ENCODE measurements at places on chromosomes 1 and 21.

DNA sequence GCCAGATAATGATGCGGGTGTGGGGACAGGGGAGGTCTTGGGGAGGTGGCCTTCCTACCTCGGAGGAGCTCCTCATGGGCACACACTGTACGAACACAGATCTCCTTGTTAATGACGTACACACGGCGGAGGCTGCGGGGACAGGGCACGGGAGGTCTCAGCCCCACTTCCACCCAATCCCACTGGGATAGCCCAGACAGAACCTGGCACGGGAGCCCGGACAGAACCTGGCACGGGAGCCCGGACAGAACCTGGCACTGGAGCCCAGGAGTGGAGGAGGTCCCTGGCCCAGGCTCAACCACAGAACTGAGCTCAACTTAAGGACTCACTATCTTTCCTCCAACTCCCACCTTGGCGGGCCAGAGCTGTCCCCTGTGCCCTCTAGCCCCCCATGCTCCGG lies 5.2 kb downstream of the MFAP2 start:
- no peak for DNase-seq

DNA sequence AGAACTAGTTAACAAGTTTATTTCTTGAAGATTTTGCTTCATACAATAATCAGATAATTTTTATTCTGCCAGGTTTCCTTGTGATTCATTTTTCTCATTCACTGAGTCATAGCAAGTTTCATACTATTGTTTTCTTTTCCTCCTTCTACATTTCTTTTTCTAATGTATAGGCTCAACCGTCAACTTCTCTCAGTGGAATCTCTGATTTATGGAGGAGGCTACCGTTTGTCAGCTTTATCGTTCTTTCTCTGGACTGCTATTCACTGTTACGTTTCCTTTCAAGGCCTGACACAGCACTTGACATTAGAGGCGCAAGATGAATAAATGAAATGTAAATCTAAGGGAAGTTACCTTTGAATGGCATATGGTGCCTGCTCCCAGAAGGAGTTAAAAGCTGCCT lies 284.3 kb upstream of the NR5A2 start:
- DNase-seq: no peak

- DNase-seq: no peak
Measured at GRCh38 chr1:10637834-10638558, 158.4 kb downstream of the CASZ1 start.

DNA sequence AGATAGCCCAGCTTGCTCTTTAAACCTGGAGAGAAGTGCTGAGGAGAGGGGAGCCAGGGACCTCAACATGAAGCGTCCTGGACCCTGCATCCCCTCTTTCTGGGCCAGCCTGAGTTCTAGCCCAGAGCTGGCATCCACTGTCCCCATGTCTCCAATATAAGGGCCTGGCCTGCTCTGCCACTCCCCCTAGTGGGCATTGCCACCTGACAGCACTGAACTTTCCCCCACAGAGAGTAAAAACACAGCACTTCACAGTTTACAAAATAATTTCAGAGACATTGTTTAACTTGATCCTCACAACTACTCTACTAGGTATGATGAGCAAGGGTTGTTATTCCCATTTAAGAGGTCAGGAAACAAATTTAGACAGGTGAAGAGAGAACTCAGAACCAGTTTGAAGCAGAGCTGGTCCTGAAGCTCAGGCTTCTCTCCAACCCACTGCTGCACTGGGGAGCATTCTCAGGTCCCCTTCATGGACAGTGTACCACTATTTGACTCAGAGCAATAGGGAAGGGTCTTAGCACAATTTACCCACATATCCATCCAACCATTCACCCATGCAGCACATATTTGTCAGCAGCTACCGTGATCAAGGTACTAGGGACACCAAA lies 151.2 kb downstream of the DMRTA2 start:
- peak; percentile 26 for DNase-seq

- DNase-seq: no peak
Measured at GRCh38 chr21:31781737-31782136, 49.8 kb upstream of the SCAF4 start.

- no peak for DNase-seq
Measured at GRCh38 chr1:56074007-56074651, 505.2 kb downstream of the PLPP3 start.

GRCh38 chr1:229430761-229431283 lies 3.1 kb downstream of the ACTA1 start:
- peak; percentile 93 for DNase-seq

DNA sequence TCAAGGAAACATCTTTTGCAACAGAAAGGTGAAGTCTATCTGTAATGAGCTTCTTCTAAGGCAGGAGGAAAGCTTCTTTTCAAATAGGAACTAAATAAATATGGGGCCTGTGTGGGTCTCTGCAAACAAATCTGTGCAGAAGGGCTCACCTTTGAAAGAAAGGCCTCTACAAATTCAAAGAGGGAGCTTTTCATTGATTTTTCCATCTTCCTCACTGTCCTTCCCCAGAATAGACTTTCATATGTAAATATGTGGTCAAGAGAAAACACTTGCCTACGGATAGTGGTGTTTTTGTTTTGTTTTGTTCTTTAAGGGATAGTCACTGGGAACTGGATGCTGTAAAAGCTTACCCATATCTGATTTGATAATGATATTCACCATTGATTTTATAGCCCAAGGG lies 223.4 kb downstream of the DSCAM start:
- no peak for DNase-seq

DNA sequence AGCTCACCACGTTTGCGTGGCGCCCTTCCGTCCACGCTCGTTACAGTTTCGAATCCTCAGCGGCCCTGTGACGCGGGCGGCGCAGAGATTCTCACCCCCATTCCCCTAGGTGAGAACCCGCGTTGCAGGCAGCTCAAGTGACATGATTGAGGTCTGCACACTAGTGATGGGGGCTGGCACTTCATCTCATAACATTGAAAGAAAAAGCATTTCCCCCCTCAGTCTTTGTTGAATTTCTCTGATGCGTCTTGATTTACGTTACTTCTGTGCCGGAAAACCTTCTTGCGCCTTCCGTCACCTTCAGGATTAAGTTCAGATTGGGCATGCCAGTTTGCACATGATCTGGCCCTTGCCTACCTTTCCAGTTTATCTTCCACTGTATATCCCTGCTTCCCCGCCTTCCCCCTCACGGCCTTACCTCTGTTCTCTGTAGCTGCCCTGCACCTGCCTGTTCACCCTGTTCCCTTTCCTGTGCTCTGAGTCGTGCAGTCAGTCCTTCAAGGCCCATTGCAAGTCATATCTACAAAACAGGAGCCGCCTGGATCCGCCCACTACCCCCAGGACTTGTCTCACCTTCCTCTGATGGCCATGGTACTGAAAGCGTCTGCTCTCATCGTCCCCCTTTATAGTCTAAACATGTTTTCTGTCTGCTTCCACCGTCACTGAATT lies 1.1 kb downstream of the CTPS1 start:
- no peak for DNase-seq

DNA sequence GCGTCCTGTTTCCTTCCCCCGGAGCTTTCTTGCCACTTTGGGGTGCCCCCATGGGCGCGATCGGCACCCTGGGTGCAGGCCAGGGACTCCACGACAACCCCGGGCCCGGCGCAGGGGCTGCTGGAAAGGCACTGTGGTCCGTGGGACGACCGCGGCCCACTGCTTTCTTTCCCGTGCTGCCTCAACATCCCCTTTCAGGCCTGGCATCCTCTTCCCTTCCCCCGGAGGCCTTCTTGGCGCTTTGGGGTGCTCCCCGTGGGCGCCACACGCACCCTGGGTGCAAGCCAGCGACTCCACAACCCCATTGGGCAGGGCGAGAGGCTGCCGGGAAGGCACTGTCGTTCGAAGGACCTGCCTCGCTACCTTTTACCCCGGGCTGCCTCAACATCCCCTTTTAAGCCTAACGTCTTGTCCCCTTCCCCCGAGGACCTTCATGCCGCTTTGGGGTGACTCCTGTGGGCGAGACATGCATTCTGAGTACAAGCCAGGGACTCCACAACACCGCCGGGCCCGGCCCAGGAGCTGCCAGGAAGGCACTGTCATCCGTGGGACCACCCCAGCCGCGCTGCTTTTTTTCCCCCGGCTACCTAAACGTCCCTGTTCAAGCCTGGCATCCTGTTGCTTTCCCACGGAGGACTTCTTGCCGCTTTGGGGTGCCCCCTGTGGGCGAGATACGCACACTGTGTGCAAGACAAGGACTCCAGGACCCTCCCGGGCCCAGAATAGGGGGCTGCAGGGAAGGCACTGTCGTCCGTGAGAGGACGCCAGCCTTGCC lies 137.8 kb downstream of the LIPI start:
- no peak for DNase-seq

DNA sequence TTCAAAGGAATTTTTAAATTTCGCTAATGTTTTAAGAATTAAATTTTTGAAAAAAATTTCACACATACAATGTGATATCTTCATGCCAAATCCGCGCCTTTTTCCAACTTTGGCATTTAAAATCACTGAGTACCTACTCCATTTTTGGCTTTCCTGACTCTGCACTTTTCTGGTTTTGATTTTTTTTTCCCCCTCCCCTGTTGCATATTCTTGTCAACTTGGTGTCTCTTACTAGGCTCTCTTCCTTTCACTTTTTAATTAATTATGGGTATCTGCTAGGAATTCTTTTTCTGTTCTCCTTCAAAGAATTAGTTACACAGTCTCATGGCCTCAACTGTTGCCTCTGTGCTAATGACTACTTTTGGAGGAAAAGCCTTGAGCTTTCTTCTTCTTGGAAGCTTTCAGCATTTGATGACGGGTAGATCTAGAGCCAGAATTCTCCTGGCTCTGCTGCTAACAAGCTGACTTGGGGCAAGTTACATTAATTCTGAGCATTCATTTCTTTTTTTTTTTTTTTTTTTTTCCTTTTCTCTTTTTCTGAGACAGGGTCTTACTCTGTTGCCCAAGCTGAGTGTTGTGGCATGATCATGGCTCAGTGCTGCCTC lies 1.8 kb downstream of the AGL start:
- DNase-seq: no peak

GRCh38 chr1:119646521-119647227 lies 1.4 kb downstream of the ZNF697 start:
- DNase-seq: no peak

DNA sequence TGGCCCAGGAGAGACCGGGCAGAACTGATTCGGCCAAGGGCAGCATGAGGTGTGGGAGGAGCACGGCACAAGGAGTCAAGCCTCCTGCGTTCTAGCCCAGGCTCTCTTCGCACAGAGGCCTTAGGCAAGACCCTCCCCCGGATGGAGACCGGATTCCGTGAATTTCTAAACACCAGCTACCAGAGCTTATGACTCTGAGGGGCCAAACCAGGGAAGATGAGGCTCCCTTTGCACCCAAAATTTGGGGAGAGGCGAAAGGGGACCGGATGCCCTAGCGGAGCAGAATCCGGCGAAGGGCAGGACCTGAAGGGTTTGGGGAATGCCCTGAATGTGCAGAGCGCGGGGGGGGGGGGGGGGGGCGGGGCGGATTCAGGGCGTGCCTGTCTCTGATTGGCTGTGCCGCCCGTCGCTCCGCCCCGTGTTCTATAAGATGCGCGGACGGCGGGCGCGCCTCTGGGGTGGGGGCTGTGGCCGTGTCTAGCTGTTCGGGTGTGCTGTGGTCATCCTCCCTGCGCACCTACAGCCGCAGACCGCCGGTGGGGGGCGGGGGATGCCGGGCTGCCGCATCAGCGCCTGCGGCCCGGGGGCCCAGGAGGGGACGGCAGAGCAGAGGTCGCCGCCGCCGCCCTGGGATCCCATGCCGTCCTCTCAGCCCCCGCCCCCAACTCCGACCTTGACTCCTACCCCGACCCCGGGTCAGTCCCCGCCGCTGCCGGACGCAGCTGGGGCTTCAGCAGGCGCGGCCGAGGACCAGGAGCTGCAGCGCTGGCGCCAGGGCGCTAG lies at the start of gene TRNP1:
Gene TRNP1 (plus strand): TSS at position 456 of the 783 bp plus-strand sequence. CDS start 95 bp downstream, at position 551.
- peak; percentile 84 for DNase-seq

GRCh38 chr21:44454747-44455523 lies at the start of gene LRRC3:
Gene LRRC3 (plus strand): TSS chr21:44455510. CDS start chr21:44456645, 1,135 bp downstream.
- DNase-seq: peak; percentile 97

DNA sequence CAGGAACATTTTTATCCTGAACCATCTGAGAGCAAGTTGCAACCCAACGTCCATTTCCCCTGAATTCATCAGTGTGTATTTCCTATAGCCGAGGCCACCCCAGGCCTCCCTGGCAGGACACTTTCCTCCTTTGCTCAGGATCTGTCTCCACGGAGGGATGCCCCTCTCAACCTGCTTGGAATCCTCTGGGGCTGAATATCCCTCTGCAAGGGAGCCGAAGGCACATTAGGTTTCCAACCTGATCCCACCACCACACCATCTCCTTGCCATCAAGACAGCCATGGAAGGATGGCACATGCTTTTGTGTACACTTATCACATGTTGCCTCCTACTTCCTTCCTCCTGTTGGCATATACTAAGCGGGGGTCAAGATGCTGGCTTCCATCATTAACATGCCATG lies 74.8 kb upstream of the EDN2 start:
- DNase-seq: no peak

GRCh38 chr1:230270559-230271281 lies 155.4 kb downstream of the PGBD5 start:
- DNase-seq: no peak

- no peak for DNase-seq
Measured at GRCh38 chr1:212591922-212592321, 16.6 kb upstream of the ATF3 start.

DNA sequence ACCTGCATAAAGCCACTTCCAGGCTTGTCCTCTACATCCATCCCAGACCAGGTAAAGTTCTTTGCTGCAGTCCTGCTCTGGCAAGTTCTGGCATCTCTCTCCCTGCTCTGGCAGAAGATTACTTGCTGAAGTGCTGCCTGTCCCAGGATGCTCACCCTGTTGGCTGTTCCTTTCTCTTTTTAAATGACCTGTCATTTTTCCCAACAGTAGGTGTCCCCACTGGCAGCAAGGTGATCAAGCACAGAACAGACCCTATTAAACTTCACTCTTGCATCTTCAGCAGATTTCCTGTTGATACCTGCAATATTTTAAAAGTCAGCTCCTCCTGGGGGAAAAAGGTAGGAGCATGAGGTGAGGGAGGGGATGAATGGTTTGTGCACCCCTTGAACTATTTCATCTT lies 332.6 kb downstream of the PBX1 start:
- DNase-seq: no peak

GRCh38 chr1:175871647-175872046 lies 128.3 kb upstream of the TNR start:
- no peak for DNase-seq

GRCh38 chr1:203468326-203468725 lies 7.3 kb upstream of the PRELP start:
- DNase-seq: no peak

- no peak for DNase-seq
Measured at GRCh38 chr1:93961443-93961842, 52.2 kb upstream of the GCLM start.

DNA sequence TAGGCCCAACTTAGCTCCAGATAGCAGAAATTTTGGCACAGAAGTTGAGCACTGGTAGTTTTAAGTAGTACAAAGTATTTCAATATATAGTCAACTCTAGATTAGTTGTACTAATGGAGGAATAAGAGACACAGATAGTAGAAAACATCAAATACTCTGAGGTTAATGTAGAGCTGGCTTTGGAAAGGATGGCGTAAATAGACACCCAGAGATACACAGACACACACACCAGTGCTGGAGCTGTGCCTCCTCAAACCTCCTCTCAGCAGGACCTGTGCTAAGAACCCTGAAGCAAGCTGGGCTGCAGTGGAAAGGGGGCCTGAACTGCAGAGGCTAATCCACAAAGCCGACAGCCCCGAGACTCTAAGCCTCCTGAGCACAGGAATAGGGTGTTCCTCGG lies 67.0 kb upstream of the EDEM3 start:
- DNase-seq: no peak
